ENCODE measurements at places on chromosomes 2 and 18. TPM values are rescaled to one million over a fixed set of nuclear protein-coding genes. Genes with fewer than 3 reads are reported as not detected.
A peak's percentile ranks its signal among the peaks of the same experiment; 100 is the strongest.

DNA sequence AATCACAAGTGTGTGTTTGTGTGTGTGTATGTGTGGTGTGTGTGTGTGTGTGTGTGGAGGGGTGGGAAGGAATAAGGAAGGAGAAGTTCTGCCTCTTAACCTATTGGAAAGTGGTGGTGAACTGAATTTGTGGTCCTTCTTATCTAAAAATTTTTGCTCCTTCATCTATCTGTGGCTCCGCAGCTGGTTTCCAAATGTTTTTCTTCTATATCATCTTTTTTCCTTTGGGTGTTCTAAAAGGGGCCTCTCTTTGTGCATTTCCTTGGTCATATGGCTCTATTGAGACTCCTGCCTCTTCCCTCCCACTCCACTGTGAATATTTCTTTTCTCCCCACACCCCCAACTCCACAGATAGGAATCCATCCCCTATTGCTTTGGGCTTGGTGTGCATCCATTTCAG, 254.9 kb upstream of the CWC22 start:
- no peak for DNase-seq

The SIGLEC15 gene
- total RNA-seq = 0.22 TPM

- no peak for DNase-seq
These were observed 173.5 kb downstream of the UBE2E3 start for GRCh38 chr2:181153886-181154285.

- DNase-seq = peak; percentile 86
These were observed 1232.3 kb upstream of the ZEB2 start for GRCh38 chr2:145752091-145752806.

The BMP10 gene
- not detected for total RNA-seq

DNA sequence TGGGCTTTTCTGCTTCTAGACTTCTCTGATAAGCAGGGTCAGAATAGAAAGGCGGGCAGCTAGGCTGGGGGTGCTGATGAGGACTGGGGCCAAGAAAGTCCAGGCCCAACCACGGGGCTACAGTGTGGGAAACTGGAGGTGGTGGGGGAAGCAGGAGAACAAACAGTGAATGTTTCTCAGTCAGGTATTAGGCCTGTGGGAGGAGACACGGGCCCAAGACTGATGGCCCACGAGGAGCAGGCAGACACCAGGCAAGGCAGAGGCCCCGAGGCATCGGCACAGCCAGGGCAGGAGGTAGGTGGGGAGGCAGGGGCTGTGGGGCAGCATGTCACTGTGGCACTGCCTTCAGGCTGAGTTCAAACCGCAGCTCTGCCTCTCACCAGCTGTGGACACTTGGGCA, 40.7 kb downstream of the KCNIP3 start:
- no peak for DNase-seq

Data from GM23248 (cell line).